ENCODE measurements at places on chromosomes 5 and 9. TPM values are rescaled to one million over a fixed set of nuclear protein-coding genes. Genes with fewer than 3 reads are reported as not detected.

- peak; percentile 64 for DNase-seq
Measured at GRCh38 chr5:61332358-61332749, 296 bp downstream of the ZSWIM6 start.

Gene SLC45A2
- 0.09 TPM for total RNA-seq

DNA sequence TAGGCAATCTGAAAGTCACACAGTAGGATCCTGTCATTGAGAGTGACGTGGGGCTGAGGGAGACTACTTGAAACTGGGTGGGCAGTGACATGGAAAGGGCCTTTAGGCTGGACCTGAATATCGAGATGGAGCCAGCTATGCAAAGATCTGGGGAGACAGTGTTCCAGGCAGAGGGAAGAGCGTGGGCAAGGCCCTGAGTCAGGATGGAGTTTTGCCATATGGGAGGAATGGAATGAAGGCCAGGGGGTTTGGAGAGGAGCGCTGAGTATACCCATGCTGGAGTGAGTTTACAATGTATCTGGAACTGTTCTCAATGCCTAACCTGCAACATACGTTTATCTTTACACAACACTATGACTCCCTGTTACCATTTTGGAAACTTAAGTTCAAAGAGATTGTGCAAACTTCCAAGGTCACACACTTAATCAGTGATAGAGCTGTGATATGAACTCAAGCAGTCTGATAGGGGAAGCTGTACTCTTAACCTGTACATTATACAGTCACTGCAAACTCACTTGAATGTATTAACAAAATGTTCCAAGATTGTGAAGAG is 33.5 kb downstream of the INSYN2B start:
- no peak for DNase-seq

Gene FST
- 32.4 TPM for total RNA-seq

GRCh38 chr5:121189342-121190305 is 662.1 kb upstream of the FTMT start:
- DNase-seq, result peak; percentile 50

- peak; percentile 62 for DNase-seq
Measured at GRCh38 chr9:136482046-136482792, 621 bp downstream of the SEC16A start.

GRCh38 chr9:95213117-95213516 is 104.4 kb downstream of the FANCC start:
- DNase-seq, result no peak

Gene DBH
- not detected for total RNA-seq

DNA sequence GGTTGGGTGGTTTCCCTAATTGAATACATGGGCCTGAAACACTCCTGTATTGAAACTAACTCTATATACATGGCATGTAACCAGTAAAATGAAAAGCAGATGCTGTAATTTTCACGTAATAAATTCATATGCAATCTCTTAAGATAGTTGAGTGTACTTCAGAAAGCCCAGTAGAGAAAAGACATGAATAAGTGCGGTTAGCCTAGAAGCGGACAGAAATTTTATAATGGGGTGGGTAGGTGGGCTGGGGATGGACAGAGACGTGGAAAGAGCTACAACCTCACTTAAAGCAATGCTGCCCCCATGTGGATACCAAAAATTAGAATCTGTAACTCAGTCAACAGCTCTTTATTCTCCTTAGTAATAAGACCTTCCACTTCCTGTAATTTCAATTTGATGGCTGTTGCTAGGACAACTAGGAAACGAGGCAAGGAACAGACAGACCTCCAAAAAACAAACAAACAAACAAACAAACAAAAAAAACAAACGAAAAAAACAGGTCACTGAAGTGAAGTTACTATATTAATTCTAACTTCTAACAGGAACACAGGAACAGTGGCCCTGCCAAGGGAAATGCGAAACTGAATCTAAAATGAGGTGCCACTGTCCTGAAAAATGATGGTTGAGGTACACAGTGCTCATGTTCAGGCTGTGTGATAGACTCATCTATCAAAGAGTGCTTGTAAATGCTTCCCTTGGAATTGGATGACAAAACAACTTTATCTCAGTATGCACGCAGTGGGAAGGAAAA is 103.4 kb upstream of the GNA14 start:
- DNase-seq, result peak; percentile 84

DNA sequence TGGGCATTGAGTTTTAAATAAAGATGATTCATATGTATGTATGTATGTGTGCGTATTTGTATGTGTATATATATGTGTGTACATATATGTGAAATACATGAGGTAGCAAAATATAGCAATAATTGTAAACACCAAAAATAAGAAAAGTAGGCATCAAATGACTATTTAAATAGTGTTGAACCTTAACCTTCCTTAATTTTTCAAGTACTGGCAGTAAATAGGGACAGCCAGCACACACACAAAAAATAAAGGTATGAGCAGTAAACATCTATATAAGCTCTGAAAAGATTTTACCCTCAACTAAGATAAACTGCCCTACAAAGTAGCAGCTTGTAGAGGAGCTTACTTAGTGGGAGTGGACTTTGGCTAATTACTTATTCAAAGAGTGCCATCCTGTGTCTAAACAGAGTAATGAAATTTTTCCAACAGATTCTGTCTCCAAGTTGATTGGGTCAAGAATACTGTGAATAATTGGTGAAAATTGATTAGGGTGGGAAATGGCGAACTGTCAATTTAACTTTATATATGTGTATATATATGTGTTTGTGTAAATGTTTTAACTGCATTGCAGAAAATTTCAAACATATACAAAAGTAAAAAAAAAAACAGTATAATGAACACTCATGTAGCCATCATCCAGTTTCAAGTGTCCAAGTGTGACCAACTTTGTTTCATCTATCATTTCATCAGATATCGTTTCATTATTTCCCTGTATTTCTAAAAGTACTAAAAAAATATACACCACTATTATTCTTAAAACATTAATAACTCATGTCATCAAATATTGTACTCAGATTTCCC is 2.0 kb upstream of the ADAMTS6 start:
- DNase-seq, result peak; percentile 87

GRCh38 chr9:133726401-133727276 is 11.5 kb downstream of the SARDH start:
- peak; percentile 72 for DNase-seq

Gene USP20
- total RNA-seq, result 6.0 TPM

DNA sequence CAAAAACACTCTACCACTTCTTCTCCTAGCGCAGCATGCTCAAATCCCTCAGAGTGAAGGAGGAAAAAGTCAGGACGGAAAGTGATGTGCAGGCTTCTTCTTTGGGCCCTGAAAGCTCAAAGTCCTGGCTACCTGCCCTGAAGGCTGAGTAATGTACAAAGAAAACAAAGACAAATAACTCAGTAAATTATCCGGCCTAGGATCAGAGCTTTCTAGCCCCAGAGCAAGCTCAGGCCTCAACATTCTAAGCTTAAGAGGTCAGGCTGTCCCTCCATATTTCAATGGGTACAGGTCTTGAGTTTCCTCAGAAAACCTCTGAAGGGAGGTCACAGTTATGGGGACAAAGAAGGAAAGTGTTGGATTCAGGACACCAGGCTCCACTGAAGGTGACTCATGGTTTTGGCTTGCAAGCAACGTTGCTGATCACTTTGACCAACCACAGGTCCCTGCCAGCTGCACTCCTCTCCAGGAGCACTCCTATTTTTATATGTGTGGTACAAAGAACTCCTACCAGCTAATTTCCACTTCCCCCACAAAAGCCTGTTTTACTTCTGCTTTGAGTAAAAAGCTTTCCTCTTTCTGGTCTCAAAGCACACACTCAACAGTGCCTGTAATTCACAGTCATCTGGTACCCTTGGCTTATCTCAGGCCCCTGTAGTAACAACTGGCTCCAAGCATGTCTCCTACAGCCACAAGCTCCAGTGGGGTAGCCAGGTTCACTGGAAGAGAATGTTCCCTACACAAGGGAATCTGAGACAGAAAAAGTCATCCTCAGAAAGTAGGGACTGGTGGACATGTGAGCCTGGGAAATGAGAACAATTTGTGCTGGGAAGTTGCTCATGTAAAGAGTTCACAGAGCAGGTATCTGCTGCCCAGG is 115.7 kb downstream of the UGCG start:
- DNase-seq, result peak; percentile 53

GRCh38 chr5:53678981-53679660 is 118.7 kb downstream of the NDUFS4 start:
- no peak for DNase-seq

Data from muscle of leg (tissue), 16 donors.